ENCODE measurements at places on chromosomes 3 and 15.

DNA sequence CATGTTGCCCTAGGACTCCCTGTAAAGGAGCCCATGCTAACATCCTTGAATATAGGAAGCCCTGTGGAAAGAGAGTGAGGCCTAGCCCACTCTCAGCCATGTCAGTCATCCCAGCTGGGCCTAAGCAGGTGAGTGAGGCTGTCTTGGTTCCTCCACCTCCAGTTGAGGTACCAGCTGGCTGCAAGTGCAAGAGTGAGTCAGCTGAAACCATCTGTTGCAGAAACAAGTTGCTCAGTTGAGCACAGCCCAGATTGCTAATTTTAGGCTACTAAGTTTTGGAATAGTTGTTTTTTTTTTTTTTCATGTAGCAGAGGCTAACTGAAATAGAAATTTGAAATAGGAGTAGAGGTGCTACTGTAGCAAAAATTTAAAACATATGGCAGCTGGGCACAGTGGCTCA, 43.7 kb upstream of the ADPGK start:
- no peak for DNase-seq

- DNase-seq: no peak
Measured at GRCh38 chr3:143241481-143241951, 121.9 kb downstream of the CHST2 start.

GRCh38 chr15:68672251-68672650, 93.5 kb downstream of the CORO2B start:
- DNase-seq: no peak

- DNase-seq: no peak
Measured at GRCh38 chr3:73697020-73697419, 72.3 kb upstream of the PDZRN3 start.

GRCh38 chr3:10283638-10284037, 9.1 kb downstream of the GHRL start:
- no peak for DNase-seq

DNA sequence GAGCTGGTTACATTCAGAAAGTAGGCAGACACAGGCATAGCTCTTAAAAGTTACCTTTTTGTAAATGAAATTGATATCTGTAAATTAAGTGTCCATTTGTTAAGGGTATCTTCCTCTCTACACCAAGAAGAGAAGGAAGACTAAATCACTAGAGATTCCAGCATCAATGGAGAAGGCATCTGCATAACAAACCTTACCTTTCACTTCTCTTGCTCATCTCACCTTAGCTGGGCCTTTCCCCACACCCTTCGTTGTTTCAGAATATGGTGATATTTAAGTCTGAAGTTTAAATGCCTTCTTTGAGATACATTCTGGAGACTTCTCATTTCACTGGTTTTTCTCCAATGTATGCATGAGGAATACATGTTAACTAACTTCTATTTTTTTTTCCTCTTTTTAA, 54.5 kb upstream of the TGFBR2 start:
- no peak for DNase-seq

- DNase-seq: no peak
Measured at GRCh38 chr3:185272033-185272432, 18.2 kb upstream of the EHHADH start.

DNA sequence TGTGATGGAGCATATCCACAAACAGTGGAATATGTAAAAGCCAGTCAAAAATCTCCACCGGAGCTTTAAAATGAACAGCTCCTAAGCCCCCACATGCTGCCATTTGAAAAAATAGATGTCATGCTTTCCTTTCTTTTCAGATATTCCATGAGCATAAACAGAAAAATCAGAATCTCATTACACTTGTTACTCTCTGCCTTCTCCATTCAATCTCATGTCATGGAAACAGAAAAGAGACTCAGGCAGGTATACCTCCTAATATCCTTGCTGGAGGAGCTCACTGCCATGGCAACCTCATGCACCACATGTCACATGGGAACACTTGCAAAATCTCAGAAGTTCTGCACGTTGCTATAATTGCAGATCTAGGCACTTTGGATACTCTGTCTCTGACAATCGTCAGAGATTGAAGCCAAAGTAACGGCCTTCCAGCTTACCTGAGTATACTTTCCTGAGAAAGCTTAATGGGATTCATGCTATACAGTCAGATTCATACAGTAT, 317.0 kb upstream of the ADAMTS9 start:
- no peak for DNase-seq

- DNase-seq: no peak
Measured at GRCh38 chr3:6504347-6504746, 356.6 kb upstream of the GRM7 start.

DNA sequence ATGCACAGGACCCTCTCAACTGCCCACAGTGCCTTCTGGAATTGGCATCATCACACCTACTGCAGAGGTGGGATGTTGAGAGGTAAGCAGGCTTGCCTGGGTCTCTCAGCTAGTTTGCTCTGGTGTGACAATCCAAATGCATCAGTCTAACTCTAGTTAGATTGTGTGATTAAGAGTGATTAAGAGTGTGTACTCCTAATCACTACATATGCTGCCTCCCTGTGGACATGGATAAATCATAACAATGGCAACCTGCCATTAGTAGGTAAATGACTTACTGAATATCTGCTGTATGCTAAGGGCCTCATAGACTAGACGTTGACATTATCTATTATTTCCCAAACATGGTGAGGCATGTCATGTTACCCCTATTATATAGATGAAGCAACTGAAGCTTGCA, 342.1 kb downstream of the OCA2 start:
- DNase-seq: no peak

DNA sequence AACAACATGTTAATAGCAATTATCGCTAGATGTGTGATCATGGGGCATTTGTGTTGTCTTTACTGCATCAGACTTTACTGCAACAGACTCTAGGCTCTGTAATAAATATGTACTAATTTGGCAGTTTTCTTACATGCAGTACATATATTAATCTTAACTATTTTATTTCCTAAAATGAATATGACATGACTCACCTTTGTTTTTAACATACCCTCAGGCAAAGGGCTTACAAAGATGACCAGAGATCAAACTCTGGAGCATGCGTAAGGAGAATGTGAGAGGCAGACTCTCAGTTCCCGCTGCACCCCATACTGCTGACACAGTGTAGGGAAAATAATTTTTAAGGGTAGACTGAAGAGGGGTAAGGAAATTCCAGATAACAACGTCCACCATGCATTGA, 7.2 kb upstream of the FAM174B start:
- no peak for DNase-seq

GRCh38 chr15:89776274-89777072, at the start of gene MESP2:
Gene MESP2 (plus strand): TSS chr15:89776332. CDS start chr15:89776358, 26 bp downstream.
- peak; percentile 61 for DNase-seq

GRCh38 chr15:74773731-74774252, 8.1 kb upstream of the CSK start:
- no peak for DNase-seq

GRCh38 chr3:187708696-187709095, 6.3 kb upstream of the RTP2 start:
- DNase-seq: no peak

DNA sequence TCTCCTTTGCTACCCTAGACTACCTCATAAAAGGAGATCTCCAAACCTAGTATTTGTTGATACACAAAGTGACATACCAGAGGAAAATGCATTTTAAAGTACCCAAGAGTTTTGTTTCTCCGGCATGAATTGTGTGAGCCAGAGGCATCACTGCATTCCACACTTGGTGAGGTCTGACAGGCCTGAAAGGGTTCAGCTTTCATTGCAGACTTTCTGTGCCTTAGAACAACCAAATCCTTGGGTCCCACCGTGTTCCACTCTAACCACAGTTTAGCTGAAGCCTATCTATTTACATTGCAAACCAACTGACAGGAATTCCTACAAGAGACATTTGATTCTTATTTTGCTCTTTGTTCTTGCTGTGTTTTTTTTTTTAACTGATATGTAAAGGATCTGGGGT, 21.0 kb upstream of the EID1 start:
- DNase-seq: no peak

- DNase-seq: no peak
Measured at GRCh38 chr3:147356909-147357900, 49.1 kb downstream of the ZIC4 start.

DNA sequence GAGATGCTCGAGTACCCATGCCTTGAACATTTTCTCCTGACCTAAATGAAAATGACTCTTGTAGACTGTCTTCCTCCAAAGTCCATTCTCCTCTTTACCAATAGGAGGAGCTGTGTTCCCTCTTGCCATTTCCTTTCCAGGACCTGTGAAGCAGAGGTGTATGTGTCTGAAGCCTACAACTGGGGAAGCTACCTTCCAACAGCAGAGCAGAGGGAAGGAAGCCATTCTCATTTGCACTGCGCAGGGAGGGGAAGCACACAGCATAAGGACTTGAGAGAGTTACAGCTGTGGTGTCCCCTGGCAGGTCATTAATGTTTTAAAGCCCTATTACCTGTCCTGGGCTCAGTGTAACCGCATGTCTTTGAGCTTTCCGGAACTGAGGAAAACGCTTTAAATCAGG, 38.7 kb downstream of the HSPBAP1 start:
- peak; percentile 12 for DNase-seq

DNA sequence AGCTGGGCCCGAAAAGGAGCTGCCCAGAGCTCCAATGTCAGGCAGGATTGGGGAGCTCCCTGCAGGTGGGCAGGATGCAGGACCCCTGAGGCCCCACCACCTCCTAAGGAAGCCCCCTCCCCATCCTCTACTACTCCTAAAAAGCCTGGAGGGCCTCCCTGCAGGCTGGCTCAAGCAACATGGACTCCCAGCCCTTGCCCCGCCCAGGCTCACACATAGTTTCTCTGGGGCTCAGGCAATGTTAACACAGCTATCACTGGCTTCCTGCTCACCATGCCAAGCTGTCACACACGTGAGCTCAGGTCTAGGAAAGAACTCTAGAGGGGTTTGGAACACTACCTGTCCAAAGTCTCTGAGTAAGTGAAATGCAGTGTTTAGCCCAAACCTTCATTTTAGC, 65.4 kb upstream of the ZNF148 start:
- no peak for DNase-seq

DNA sequence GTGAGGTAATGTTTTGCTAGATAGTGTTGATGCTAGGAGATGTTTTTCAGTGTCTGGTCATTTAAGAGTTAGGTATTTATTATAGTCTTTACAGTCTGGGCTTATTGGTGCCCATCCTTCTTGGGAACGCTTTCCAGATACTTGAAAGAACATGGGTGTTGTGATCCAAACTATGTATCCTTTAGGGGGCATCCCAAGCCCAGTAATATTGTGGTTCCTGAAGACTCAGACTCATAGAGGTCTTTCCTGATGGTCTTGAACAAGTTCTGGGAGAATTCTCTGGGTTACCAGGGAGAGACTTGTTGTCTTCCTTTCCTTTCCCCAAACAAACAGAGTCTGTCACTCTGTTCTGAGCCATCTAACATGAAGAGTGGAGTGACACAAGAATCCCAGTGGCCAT, 99.7 kb upstream of the LRRC3B start:
- DNase-seq: no peak

GRCh38 chr3:165192610-165193192, 3.5 kb downstream of the SLITRK3 start:
- DNase-seq: no peak

DNA sequence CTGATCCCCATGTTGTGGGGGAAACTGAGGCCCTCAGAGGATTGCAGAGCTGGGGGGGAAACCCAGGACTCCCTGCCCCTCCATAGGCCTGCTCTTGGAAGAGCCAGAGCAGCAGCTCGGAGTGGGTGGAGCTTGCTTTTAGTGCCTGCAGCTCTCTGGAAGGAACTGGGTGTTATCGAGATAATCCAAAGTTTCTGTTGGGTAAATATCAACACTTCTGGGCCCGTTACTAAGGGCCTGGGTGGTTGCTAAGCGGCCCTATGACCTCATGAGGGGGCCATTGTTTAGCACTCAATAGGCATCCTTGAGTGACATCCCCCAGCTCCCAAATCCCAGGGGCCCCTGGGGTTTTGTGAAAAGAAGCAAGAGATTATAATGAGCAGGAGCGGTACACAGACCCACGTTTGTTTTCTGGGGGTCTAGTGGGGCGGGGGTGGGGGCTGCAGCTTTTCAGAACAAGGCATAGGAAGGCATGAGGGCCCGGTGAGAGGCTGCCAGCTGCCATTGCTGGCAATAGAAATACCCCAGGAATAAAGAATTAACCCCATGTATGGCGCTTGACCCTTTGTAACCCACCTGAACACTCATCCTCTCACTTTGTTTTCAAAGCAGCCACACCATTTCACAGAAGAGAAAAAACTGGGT, 48.3 kb upstream of the ATP2B2 start:
- DNase-seq: no peak

DNA sequence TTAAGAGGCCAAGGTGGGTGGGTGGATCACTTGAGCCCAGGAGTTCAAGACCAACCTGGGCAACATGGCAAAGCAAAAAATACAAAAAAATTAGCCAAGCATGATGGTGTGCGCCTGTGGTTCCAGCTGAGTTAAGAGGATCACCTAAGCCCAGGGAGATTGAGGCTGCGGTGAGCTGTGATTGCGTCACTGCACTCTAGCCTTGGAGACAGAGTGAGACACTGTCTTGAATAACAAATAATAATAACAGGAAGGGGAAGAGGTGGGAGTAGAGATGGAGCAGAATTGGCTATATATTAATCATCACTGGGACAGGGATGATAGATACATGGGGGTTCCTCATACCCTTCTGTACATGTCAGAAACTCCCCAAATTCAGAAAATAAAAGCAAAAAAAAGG, 23.8 kb upstream of the NMB start:
- DNase-seq: peak; percentile 44

DNA sequence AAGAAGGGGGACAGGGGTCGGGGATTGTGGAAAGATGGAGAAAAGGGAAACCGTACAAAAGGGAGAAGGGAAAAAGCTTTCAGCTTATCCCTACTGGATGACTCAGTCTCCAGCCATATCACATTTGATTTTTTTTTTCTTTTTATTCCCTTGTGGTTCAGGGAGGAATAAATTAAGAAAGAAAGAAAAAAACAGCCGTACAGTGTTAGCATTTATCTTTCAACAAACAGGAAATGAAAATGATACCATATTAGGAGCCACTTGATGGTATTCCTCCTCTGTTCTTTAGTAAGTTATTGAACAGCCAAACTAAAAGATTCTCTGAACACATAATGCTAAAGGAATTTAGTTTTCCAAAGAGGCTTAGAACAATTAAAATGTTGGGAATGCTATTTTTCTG, 594.4 kb downstream of the FOXP1 start:
- no peak for DNase-seq

GRCh38 chr15:65783872-65784271, 8.2 kb downstream of the DENND4A start:
- DNase-seq: no peak

DNA sequence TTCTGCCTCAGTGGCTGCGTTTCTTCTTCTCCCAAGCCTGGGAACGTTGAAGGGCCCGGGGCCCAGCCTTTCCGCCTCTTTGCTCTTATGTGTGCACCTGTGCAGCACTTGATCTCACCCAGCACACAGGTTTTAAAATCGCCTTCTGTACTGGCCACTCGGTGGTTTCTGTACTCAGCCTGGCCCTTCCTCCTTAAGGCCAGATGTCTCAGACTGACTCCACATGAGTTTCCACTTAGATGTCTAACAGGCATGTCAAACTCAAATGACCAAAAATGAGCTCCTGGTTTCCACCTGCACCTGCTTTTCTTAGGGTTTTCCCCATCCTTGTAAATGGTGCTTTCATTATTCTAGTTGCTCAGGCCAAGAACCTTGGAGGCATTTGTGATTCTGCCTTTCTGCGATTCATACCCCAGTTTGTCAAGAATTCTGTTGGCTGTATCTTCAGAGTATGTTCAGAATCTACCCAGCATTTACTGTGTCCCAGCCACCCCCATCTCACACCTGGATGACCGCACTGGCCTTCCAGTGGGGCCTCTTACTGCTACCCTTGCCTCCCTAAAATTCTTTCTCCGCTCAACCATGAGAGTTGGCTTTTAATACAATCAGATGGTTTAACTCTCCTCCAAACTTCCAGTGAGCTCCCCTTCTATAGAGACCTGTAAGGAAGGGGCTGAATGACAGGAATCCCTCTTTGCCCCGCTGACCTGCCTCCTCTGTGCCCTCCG, 2.2 kb upstream of the TRAK1 start:
- no peak for DNase-seq
